ENCODE measurements at places on chromosomes 7 and 10.

- DNase-seq, result no peak
Observed at GRCh38 chr7:108468246-108468645, 12.0 kb upstream of the NRCAM start.

- no peak for DNase-seq
Observed at GRCh38 chr10:124259139-124259825, 159.4 kb downstream of the OAT start.

GRCh38 chr10:125206623-125207022 is 46.3 kb upstream of the CTBP2 start:
- no peak for DNase-seq

DNA sequence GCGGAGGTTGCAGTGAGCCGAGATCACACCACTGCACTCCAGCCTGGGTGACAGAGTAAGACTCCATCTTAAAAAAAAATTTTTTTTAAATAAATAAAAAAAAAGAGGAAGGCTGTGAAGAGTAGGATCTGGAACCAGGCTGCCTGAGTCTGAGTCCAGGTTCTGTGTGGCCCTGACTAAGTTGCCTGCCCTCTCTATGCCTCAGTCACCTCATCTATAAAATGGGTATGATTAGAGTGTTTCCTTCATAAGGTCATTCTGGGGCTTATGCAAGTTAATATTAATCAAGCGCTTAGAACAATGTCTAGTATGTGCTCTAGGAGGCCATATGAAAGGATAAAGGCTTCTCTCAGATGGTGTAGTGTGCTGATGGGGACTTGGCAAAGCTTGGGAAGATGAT is 12.3 kb downstream of the COL26A1 start:
- no peak for DNase-seq

DNA sequence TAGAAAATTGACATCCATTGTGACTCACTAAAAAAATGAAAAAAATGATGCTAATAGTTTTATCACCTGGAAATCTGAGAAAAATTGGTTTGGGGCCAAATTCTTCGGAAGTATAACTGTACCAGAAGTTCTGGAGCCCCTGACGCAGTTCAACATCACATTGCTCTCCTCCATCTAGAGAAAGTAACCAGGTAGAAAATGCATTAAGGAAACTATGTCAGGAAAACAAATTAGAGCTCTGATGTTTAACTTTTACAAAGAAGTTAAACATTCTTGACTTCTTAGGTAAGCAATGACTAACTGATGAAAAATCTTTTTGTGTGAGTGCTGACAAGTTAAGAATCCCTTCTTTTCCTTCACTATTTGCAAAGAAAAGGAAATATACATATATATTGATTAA is 61.1 kb upstream of the TMEM196 start:
- DNase-seq, result no peak

All from activated naive CD4-positive, alpha-beta T cell (primary cell).